ENCODE measurements at places on chromosomes 16 and 17.

GRCh38 chr17:64401941-64402340 lies 11.3 kb upstream of the PECAM1 start:
- DNase-seq = no peak

- no peak for DNase-seq
These were observed 39.4 kb downstream of the CAPNS2 start for GRCh38 chr16:55605754-55606336.

DNA sequence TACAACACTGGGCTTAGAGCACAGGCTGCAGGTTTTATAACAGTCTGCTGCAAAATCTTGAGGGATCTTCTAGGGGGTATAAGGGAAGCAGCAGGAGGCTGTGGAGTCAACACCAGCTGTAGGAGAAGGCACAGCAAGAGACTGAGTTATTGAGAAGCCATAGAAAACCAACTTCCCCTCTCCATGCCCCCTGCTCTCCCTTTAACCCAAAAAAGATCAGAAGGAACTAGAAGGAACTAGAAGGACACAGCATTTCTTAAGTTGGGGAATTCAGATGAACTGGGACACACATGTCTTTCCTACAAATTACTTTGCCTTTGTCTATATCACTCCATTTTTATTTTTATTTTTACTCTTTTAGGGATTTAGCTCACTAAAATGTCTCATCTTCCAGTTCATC lies 6.2 kb upstream of the CCL18 start:
- no peak for DNase-seq

GRCh38 chr16:67703626-67704025 lies 15.5 kb downstream of the GFOD2 start:
- no peak for DNase-seq

GRCh38 chr16:49827805-49828438 lies 28.0 kb downstream of the ZNF423 start:
- no peak for DNase-seq

DNA sequence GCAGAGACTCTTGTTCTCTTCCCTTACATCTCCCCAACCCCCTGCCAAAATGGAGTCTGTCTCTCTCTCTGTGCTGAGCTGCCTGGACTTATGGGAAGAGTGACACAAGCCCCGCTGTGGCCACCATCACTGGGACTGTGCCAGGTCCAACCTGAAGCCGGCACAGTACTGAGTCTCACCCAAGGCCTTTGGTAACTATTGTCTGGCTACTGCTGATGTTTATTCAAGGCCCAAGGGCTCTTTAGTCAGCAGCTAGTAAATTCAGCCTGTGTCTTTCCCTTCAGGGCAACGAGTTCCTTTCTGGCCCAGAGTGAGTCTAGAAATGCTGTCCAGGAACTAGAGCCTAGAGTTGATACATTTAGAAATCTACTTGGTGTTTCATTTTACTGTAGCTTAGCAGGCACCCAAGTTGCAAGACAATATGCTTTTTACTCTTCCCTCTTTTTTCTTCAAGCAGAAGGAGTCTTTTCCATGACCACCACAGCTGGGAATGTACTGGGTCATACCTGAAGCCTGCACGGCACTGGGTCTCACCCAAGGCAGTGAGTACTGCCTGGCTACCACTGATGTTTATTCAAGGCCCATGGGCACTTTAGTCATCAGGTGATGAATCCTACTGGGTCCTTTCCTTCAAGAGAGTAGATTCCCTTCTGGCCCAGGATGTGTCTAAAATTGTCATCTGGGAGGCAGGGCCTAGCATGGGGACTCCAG lies 17.7 kb downstream of the EFCAB5 start:
- DNase-seq = no peak

DNA sequence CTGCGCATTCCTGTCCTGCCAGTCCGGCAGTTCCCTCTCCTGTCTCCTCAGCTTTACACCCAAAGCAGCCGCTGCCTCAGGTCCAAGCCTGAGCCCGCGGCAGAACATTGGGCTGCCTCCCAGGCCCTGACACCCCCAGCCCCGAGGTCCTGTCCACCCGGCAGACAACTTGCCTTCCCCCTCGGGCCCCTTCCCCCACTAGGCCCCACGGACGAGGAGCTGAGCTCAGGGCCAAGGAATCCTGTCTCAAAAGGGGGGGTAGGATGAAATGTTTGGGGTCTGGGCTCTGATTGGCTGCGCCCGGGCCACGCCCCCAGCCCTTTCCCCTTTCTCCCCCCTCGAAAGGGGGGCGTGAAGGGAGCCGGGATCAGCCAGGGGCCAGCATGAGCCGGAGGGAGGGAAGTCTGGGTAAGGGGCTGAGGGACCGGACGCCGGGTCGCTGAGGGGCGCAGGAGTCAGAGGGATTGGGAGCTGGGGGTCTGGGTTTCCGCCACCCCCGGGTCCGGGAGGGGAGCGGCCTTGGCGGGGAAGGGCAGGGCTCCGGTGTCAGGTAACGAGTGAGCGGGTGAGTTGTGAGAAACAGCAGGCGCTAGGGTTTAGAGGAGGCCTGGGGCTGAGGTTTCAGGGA lies at the start of gene CTF1:
Gene CTF1 (plus strand): TSS at position 354 of the 628 bp plus-strand sequence. CDS start 30 bp downstream, at position 384.
- DNase-seq = no peak

DNA sequence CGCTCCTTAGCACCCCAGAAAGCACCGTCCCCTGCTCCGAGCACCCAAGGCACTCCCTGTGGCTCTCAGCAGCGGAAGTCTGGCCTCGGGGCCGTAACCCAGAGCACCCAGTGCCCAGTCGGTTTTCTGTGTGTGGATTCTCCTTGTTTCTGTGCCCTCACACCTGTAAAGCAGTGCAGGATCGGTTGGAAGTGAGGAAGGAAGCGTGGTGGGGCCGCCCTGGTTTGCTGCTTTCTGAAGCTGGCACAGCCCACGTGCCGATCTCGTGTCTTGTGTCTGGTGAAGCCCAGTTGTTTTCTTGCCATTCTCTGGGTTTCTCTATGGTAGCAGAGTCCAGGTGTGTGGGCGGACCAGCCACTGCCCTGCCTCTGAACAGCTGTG lies 3.7 kb downstream of the ACSF3 start:
- DNase-seq = no peak

DNA sequence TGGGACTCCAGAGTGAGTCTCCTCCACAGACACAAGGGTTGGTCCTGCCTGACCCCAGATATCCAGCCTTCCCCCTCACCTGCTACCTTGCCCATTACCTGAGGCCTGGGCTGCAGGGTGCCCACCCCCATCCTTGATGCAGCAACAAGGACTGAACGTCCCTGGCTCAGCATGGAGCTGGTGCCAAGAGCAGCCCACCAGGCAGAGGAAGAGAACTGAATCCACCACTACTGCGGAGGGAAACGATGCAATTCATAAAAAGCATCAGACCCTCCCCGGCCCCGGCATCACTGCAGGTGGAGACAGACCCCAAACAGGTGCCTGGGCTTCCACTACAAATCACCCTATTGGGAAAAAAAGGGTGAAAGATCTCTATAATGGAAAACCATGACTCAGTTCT lies 131.0 kb upstream of the TNRC6C start:
- no peak for DNase-seq

GRCh38 chr16:88329726-88330700 lies 52.7 kb upstream of the ZNF469 start:
- DNase-seq = no peak

GRCh38 chr16:22297114-22297870 lies at the start of gene POLR3E:
TSS of gene POLR3E (plus strand) at chr16:22297409. CDS start at chr16:22302969, 5,560 bp downstream.
- peak; percentile 99 for DNase-seq

GRCh38 chr16:60636117-60636516 lies 1400.1 kb downstream of the CDH8 start:
- no peak for DNase-seq

- no peak for DNase-seq
These were observed 1324.9 kb upstream of the CDH8 start for GRCh38 chr16:63361032-63361624.

DNA sequence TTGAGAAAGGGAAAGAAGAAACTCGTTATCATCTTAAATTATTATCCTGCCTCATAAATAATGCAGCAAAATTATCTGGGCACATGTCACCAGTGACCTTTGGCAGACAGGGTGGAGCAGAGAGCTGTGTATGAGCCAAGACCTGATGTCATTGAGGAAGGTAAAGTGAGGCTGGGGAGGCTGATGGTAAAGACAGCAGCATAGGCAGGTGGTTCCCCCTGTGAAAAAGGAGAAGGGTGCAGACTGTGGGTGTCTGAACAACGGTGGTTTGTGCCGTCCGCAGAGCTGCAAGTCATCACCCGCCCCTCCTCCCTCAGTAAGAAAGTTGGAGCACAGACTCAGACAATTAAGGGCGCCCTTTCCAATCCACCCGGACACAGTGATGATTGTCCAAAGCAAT lies 30.8 kb upstream of the METTL16 start:
- no peak for DNase-seq

DNA sequence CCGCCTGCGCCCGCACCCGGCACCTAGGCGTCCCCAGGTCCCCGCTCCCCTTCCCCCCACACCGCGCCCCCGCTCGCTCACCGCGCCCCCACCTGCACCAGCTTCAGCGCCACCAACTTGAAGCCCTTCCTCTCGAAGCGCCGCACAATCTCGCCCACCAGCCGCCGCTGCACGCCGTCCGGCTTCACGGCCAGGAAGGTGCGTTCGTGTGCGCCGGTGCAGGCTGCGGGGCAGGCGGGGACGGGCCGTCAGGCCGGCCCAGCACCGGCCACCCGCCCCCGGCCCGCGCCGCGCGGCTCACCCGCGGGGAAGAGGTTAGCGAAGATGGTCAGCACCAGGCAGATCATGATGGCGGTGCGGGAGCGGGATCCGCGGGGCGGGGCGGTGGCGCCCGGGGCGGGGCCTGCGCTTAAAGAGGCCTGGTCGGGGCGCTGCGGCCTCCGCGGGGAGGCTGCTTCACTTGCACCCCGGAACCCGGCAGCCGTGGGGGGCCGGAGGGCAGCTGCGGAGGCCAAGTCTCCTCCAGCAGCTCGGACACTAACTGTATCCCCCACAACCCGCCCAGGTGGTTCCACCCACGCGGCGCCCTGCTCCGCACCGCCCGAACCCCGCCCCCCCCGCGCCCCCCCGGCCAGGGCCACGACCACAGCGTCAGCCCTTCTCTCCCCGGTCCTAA lies at the start of gene NME3:
Gene NME3 (minus strand): TSS at position 356 of the 676 bp plus-strand sequence. CDS start 9 bp downstream, at position 347.
- peak; percentile 76 for DNase-seq

GRCh38 chr16:13333336-13333735 lies 431.9 kb downstream of the SHISA9 start:
- no peak for DNase-seq
